Mesothelial cell of epicardium (in vitro differentiated cells): ENCODE measurements at places on chromosomes 6 and 20.

DNA sequence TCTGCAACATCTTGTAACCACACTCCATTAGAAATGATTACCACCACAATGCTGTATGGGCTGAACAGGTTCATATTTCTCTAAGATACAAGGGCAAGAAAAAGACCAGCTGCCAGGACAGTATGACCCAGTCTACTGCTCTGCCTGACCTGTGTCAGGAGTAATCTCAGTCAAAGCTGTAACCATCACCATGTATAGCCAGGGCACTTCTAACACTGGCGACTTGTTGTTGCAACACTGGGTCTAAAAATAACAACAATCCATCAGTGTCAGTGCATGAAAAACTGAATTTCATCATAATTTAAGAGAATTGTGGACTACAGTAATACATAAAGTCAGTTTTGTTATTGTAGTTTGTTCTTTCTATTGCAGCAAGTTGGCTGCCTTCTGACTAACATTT, 738.6 kb upstream of the ADGRB3 start:
- DNase-seq: no peak
- H3K4me1 ChIP-seq: no peaks in the 10 kb centered on the region
- no peaks in the 10 kb centered on the region for H3K36me3 ChIP-seq
- no peak overlapping the region for H3K27ac ChIP-seq
- no peak overlapping the region for H3K4me3 ChIP-seq
- H3K27me3 ChIP-seq: no peaks in the 10 kb centered on the region

DNA sequence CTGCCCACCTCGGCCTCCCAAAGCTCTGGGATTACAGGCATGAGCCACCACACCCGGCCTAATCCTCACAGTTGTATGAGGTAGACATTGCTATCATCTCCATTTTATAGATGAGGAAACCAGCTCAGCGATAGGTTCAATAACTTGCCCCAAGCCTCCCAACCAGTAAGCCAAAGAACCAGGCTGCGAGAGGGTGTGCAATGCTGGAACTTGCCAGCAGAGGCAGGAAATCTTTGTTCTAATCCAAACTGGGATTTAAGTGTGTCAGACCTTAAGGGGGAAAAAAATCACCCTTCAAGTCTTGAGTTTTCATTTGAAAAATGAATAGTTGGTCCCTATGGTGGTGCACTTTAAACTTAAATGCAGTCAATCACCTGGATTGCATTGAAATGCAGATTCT, 20.1 kb upstream of the RNGTT start:
- DNase-seq: no peak
- no peak overlapping the region for H3K4me3 ChIP-seq
- H3K4me1 ChIP-seq: peaks cover 5% of the 10 kb centered on the region

DNA sequence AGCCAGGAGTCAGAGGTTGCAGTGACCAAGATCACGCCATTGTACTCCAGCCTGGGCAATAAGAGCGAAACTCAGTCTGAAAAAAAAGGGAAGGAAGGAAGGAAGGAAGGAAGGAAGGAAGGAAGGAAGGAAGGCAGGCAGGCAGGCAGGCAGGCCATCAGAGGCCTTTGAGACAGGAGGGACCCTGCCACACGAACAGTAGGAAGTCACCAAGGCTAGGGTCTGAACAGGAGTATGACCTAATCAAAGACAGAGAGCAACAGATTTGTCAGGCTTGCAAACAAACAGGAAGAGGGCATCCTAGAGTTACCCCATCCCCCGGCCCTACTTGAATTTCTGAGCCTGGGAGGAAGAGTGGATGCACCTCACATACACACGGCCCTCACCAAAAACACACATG, 67.1 kb downstream of the FGD2 start:
- peaks cover 15% of the 10 kb centered on the region for H3K4me1 ChIP-seq
- H3K27ac ChIP-seq: no peak overlapping the region
- H3K36me3 ChIP-seq: peaks cover 2% of the 10 kb centered on the region
- DNase-seq: no peak
- no peak overlapping the region for H3K4me3 ChIP-seq

DNA sequence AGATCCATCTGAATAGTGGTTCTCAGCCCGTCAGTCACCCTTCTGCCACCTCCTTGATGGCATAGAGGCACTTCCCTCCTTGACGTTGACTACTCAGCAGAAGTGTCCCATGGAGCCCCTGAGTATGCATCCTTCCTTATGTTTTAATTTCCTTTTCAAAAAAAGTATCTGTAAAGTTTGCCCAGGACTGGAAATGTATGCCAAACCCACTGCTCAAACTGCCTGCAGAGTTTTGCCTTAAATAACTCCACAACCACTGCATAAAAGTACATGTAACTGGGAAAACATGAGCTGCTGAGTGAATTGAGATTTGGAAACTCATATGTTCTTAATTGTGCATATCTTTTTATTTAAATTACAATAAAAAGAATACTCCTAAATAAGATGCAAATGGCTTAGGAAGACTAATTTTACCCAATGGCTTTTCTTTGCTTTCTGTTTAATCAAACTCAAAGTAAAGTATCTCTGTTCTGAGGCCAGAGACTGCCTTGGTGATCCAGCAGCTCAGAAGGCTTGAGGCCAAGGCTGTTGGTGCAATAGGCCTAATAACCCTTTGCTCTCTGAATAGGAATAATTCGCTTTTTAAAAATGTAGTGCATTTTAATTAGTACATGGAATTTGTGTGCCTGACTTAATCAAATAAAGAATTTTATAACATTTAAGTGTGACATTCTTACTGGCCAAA, 90.4 kb downstream of the FNDC1 start:
- H3K27me3 ChIP-seq: peaks cover 16% of the 10 kb centered on the region
- H3K4me3 ChIP-seq: no peak overlapping the region
- no peak for DNase-seq
- no peak overlapping the region for H3K27ac ChIP-seq
- H3K36me3 ChIP-seq: no peaks in the 10 kb centered on the region

- no peak for DNase-seq
- H3K4me1 ChIP-seq: no peaks in the 10 kb centered on the region
- no peaks in the 10 kb centered on the region for H3K27me3 ChIP-seq
Measured at GRCh38 chr20:24743641-24744040, 205.4 kb upstream of the CST7 start.

- H3K4me1 ChIP-seq: peaks cover 2% of the 10 kb centered on the region
- no peaks in the 10 kb centered on the region for H3K27me3 ChIP-seq
- no peak for DNase-seq
- peaks cover 53% of the 10 kb centered on the region for H3K36me3 ChIP-seq
Measured at GRCh38 chr6:17635568-17635967, 35.5 kb downstream of the FAM8A1 start.

DNA sequence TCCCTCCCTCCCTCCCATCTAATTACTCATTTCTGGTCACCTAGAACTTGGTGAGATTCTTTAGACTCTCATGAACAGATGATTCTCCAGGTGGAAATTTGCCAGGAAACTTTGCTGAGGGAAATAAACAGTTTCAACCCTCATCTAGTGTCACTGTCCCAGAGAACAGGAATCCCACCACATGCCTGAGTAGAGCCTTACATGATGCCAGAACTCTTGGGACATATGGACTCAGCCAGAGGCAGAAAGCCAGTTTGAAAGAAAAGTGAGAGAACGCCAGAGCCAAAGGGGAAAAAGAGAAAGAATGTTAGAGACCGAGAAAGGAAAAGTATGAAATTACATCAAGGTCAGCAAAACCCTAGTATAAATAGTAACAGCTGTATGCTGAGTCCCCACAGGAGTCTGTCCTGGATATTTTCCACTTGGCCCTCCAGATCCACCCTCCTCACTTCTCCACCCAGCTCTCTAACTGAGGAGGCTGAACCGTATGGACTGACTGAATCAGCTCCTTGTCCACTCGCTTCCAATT, 127.5 kb upstream of the COL21A1 start:
- H3K27me3 ChIP-seq: no peaks in the 10 kb centered on the region
- H3K36me3 ChIP-seq: no peaks in the 10 kb centered on the region
- H3K4me3 ChIP-seq: no peak overlapping the region
- no peak for DNase-seq
- H3K4me1 ChIP-seq: peaks cover 68% of the 10 kb centered on the region

GRCh38 chr20:55216525-55217242, 741.3 kb downstream of the DOK5 start:
- H3K27ac ChIP-seq: no peak overlapping the region
- no peak overlapping the region for H3K4me3 ChIP-seq
- DNase-seq: no peak
- no peaks in the 10 kb centered on the region for H3K27me3 ChIP-seq
- no peaks in the 10 kb centered on the region for H3K4me1 ChIP-seq

- H3K36me3 ChIP-seq: peaks cover 14% of the 10 kb centered on the region
- H3K4me1 ChIP-seq: no peaks in the 10 kb centered on the region
- no peak overlapping the region for H3K4me3 ChIP-seq
- H3K27ac ChIP-seq: no peak overlapping the region
Measured at GRCh38 chr20:8711501-8711900, 357.4 kb upstream of the PLCB4 start.

DNA sequence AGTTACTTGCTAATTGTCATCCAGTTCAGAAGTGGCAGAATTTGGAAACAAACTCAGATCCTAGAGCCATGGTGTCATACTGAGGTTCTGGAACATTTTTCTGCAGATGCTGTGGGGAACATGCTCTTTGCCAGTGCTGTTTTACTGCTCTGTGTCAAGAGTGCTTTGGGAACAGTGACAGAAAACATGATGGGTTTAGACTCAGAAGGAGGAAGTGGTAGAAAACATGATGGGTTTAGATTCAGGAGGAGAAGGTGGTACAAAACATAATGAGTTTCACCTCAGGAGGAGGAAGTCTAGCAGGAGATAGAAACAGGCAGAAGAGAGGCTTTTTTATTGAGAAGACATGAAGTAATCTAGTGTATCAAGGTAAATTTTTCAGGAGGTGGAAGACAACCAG, 815.5 kb downstream of the DHX35 start:
- no peak overlapping the region for H3K27ac ChIP-seq
- DNase-seq: no peak
- no peak overlapping the region for H3K4me3 ChIP-seq

- peaks cover 13% of the 10 kb centered on the region for H3K27me3 ChIP-seq
- H3K4me3 ChIP-seq: no peak overlapping the region
Measured at GRCh38 chr6:150185732-150186117, 42.9 kb downstream of the PPP1R14C start.

DNA sequence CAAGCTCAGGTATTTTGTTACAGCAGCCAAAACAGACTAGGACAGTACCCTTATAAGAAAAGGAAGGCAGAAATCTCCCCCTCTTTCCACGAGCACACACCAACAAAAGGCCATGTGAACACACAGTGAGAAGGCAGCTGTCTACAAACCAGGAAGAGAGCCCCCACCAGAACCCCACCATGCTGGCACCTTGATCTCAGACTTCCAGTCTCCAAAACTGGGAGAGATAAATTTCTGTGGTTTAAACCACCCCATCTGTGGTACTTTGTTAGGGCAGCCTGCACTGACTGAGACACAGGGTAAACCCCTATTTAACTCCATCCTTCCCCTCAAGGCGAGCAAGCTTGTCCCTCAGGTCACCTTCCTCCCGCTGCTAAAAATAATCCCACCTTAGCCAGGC, 475.8 kb upstream of the JARID2 start:
- DNase-seq: no peak
- no peak overlapping the region for H3K4me3 ChIP-seq
- no peaks in the 10 kb centered on the region for H3K27me3 ChIP-seq
- H3K27ac ChIP-seq: no peak overlapping the region
- H3K4me1 ChIP-seq: peaks cover 29% of the 10 kb centered on the region

GRCh38 chr6:21666853-21667681, 73.5 kb downstream of the SOX4 start:
- peaks cover 49% of the 10 kb centered on the region for H3K4me1 ChIP-seq
- peak overlapping the region; percentile 85 for H3K4me3 ChIP-seq

GRCh38 chr6:142902636-142903053, 42.3 kb downstream of the HIVEP2 start:
- H3K27me3 ChIP-seq: no peaks in the 10 kb centered on the region
- H3K27ac ChIP-seq: peak overlapping the region; percentile 23
- H3K4me1 ChIP-seq: peaks cover 10% of the 10 kb centered on the region
- H3K36me3 ChIP-seq: no peaks in the 10 kb centered on the region
- H3K4me3 ChIP-seq: no peak overlapping the region

DNA sequence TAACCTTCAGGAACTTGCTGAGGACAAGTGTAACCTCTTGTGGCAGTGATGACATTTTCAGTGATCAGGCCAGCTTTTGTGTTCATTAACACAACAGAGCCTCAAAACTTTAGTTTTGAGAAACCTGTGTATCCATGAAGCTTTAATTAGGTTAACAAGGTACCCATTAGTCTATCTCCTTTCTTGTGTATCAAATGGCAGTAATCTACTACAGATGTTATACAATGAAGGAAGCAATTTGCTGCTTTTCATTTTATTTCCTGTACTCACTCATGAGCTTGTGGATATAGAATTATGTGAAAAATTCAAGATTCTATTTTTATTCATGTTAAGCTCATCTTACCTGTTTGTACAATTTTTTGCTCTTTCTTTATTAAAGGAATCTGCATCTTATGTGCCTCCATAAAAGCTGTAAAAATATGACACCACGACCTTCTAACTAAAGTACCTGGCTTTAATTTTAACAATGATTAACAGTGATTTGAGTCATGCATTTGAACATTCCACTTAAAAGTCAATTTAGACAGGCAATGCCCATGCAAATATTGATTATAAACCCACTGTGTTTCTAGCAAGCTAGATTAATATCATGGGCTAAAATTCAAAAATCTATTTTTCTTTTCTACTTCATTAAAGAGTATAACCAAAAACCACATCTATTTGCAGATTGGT, 897.3 kb downstream of the KIF16B start:
- no peak overlapping the region for H3K4me3 ChIP-seq
- peak overlapping the region; percentile 50 for H3K27ac ChIP-seq
- H3K4me1 ChIP-seq: peaks cover 54% of the 10 kb centered on the region
- H3K27me3 ChIP-seq: no peaks in the 10 kb centered on the region
- DNase-seq: no peak

- no peak overlapping the region for H3K4me3 ChIP-seq
- no peak for DNase-seq
- peaks cover 46% of the 10 kb centered on the region for H3K4me1 ChIP-seq
- H3K27me3 ChIP-seq: no peaks in the 10 kb centered on the region
- no peaks in the 10 kb centered on the region for H3K36me3 ChIP-seq
Measured at GRCh38 chr6:6635869-6636268, 47.3 kb downstream of the LY86 start.

DNA sequence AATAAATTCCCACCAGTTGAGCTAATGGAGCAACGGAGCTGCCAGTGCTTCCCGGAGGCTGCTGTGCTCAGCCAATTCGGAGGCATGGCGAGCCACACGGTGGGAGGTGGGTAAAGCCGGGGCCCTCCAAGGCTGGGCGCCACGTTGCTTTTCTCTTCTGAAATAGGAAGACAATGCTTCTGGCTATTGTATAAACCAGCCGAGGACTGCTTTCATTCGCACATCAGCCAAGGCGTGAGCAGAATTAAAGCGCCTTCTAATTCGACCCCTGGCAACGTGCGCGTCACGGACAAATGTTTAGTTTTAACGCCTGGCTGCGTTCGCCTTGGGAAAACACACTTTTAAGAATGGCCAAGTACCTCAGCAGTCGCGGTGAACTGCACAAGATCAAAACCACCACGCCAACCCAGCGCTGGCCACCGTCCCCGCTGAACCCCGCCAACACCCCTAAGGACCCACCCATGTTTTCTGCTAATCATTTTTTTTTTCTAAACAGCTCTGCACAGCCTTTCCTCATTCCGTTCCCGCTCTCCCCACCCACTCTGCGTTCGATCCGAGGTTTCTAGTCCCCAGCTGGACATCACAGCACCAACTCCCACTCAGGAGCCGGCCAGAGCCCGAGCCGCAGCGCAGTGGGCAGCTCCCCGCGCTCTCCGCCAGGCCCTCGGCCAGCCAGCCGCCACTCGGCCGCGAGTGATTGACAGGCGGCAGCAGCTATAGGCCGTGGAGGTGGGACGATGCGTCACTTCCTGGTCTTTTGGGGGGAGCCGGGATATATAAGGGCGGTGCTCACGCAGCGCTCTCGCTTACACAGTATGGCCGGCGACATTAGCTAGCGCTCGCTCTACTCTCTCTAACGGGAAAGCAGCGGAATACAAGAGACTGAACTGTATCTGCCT, at the start of gene AMD1:
AMD1 (plus strand) TSS at position 805 of the 899 bp plus-strand sequence. CDS start 321 bp downstream, outside the sequence.
- H3K4me3 ChIP-seq: peak within 1 kb of the TSS; percentile 93
- DNase-seq: peak; percentile 94
- H3K4me1 ChIP-seq: peaks cover 30% of the 10 kb centered on the region
- H3K36me3 ChIP-seq: no peaks in the 10 kb centered on the region
